ENCODE measurements at places on chromosomes 5 and 9. TPM values are rescaled to one million over a fixed set of nuclear protein-coding genes. Genes with fewer than 3 reads are reported as not detected.

Gene MRPL36
- polyA plus RNA-seq: 62.6 TPM

Gene TRIM7
- 2.1 TPM for polyA plus RNA-seq

Gene FAM221B
- polyA plus RNA-seq: not detected

Gene CD72
- not detected for polyA plus RNA-seq

Gene TTC16
- 0.11 TPM for polyA plus RNA-seq

Gene TYRP1
- not detected for polyA plus RNA-seq

Gene PCDHA1
- polyA plus RNA-seq: not detected

Gene PCA3
- polyA plus RNA-seq: not detected

Gene PCDHGC5
- polyA plus RNA-seq: 0.51 TPM

Gene PCDHB8
- 0.81 TPM for polyA plus RNA-seq

Gene PCDHAC2
- polyA plus RNA-seq: 9.3 TPM

Gene PCDHB12
- polyA plus RNA-seq: 2.2 TPM

Gene DCAF10
- polyA plus RNA-seq: 15.2 TPM

Gene AFAP1L1
- polyA plus RNA-seq: not detected

Gene FOXD4L4
- polyA plus RNA-seq: not detected

Gene NMRK1
- polyA plus RNA-seq: 11.5 TPM

Gene OCLN
- polyA plus RNA-seq: 7.5 TPM

Gene MYO10
- polyA plus RNA-seq: 3.1 TPM

Gene MVB12B
- polyA plus RNA-seq: 47.5 TPM

Gene GAPT
- not detected for polyA plus RNA-seq

Gene WDR31
- 0.59 TPM for polyA plus RNA-seq

Gene ZMAT2
- 170 TPM for polyA plus RNA-seq

Gene PCDHA9
- polyA plus RNA-seq: 0.56 TPM

Gene PSMB7
- 388 TPM for polyA plus RNA-seq

Gene NPM1
- 988 TPM for polyA plus RNA-seq

Gene PCYOX1L
- 19.5 TPM for polyA plus RNA-seq

Gene PDLIM7
- 45.4 TPM for polyA plus RNA-seq

Gene NFIL3
- polyA plus RNA-seq: 31.6 TPM

Gene SPATA31A3
- not detected for polyA plus RNA-seq

Gene CCDC192
- polyA plus RNA-seq: not detected

Gene ZFP2
- 14.5 TPM for polyA plus RNA-seq

Gene SLC46A2
- polyA plus RNA-seq: not detected

Gene IZUMO3
- polyA plus RNA-seq: not detected

Gene MARVELD2
- not detected for polyA plus RNA-seq

Gene SEC61B
- 203 TPM for polyA plus RNA-seq

Gene PAEP
- polyA plus RNA-seq: not detected

Gene TIFAB
- polyA plus RNA-seq: 0.10 TPM

Gene GABRB2
- 101 TPM for polyA plus RNA-seq

Gene BTNL9
- polyA plus RNA-seq: 18.7 TPM

Gene RNF208
- 1.5 TPM for polyA plus RNA-seq

Gene PCDHB3
- 4.9 TPM for polyA plus RNA-seq

Gene AHRR
- polyA plus RNA-seq: 0.26 TPM

Gene NME5
- 17.0 TPM for polyA plus RNA-seq

Gene GADD45G
- 161 TPM for polyA plus RNA-seq

Gene RASEF
- 0.12 TPM for polyA plus RNA-seq

Gene HEMGN
- not detected for polyA plus RNA-seq

Gene GPR150
- not detected for polyA plus RNA-seq

Gene DOCK2
- polyA plus RNA-seq: 0.15 TPM

Gene OR13C8
- polyA plus RNA-seq: not detected

Gene NIPAL4
- polyA plus RNA-seq: not detected

Gene PCDHGA1
- 0.50 TPM for polyA plus RNA-seq

Gene MEGF9
- polyA plus RNA-seq: 32.8 TPM

Gene HMCN2
- 0.18 TPM for polyA plus RNA-seq

Gene SEMA4D
- 34.0 TPM for polyA plus RNA-seq

Gene SHISAL2B
- polyA plus RNA-seq: not detected

Gene STPG3
- polyA plus RNA-seq: not detected

Gene WNT8A
- 0.26 TPM for polyA plus RNA-seq

Gene KCNV2
- polyA plus RNA-seq: not detected

Data from neural cell (in vitro differentiated cells).